NCI-H1694 treated with DMSO at 0.1 percent for 48 hours (cell line): ENCODE measurements at places on chromosomes 6 and 20.

DNA sequence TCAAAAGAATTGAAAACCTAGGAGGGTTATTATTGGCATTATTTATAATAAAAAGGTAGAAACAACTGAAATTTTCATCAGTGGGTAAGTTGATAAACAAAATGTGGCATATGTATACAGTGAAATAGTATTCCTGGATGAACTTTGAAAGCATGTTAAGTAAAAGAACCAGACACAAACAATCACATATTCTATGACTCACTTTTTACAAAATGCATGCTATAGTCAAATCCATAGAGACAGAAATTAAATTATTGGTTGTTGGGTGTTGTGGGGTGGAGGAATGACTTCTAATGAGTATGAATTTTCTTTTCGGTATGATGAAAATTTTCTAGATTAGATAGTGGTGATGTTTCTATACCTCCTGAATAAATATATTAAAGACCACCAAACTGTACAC lies 94.6 kb downstream of the LRRC1 start:
- DNase-seq = no peak

- DNase-seq = no peak
Measured at GRCh38 chr20:17520583-17520982, 10.6 kb downstream of the BFSP1 start.

DNA sequence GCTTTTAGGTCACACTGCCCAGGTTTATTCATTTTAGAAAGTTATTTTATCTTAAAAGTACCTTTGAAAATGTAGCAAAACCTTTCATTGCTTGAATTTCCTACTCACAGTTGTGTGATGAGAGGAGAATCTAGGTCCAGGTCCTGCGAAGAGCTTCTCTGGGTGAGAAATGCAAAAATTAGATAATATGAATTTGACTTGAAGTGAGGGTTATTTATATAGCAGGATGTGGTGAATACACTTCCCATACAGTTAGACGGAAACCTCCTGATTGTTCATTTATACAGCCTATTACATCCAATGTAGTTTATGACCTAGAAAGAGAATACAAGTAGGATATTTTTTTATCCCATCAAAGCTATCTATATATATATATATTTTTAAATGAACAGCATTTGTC lies 30.5 kb downstream of the CDKAL1 start:
- peak; percentile 74 for DNase-seq

DNA sequence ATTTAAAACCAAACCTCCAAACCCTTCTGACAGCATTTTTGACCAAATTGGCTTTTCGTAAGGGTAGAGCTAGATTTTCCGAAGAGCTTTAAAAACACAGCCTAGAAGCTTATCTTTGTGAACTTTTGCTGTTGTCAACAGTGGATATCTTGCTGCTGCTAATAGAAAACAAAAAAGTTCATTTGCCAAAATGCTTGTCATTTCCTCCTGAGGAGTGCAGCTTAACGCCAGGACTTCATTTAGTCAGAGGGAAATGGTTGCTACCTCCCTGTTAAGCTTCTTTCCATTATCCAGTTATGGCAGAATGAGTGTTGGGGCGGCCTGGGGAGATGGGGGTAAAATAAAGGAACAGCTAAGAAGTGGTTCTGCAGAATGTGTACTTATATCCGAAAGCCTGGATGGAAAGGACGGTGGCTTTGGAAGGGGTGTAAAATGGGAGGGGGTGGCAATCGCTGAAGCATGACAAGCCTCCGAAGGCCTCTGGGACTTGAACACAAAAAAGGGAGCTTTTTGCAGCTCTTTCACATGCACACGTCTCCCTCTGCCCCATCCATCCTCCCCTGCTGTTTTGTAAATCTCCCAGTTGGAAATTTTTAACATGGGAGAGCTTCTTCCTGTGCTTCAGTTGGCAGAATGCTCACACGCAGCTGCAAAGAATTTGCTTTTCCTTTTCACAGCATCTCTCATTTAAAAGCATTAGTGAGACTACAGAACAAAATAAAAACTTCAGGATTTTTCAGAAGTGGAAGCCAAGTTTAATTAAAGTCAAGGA lies 22.5 kb downstream of the JARID2 start:
- DNase-seq = no peak

DNA sequence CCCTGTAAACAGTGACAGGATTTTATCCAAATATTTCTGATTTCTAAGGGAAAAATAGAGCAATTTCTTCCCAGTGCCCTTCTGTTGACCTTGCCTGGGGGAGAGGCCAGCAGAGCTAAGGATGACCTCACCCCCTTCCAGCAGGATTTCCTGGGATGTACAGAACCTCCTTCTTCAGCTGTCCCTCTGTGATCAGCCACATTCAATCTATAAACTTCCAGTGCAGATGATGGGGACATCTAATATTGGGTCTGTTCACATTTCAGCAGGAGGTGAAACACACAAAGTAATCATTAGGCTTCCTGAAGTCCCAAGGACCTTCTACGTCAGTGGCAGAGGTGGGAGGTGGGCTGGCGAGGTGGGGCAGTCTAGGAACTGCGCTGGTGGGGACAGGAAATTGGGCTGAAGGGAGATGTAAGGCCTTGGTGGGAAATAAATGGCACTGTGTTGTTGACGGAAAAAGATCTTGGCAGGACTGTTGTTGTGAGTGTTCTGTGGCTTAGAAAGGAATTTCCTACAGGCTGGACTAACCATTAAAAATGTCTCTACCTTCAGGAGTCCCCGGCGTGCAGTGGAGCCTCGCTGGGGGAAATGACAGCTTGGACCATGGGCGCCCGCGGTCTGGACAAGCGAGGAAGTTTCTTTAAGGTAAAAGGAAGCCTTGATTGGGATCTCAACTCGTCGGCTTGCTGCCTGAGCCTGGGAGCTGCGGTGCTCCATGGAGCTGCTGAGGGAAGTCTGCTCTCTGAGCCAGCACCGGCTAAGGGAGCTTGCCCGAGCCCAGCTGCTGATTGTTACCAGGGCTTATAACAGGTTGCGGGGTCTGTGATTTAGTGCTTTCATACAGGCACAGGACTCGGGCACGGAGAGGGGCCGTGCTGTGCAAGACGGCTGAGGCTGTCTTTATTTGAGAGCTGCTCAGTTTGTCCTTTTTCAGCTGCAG lies 127.9 kb upstream of the NAA20 start:
- DNase-seq = no peak

GRCh38 chr20:23159947-23160318 lies 73.8 kb upstream of the CD93 start:
- no peak for DNase-seq

- no peak for DNase-seq
Measured at GRCh38 chr6:155510879-155511278, 55.2 kb upstream of the NOX3 start.

- no peak for DNase-seq
Measured at GRCh38 chr6:121896363-121896762, 460.9 kb downstream of the GJA1 start.

- DNase-seq = peak; percentile 38
Measured at GRCh38 chr6:31079656-31080261, 32.6 kb downstream of the C6orf15 start.

- DNase-seq = no peak
Measured at GRCh38 chr6:82397962-82398692, 34.5 kb downstream of the TPBG start.

- DNase-seq = no peak
Measured at GRCh38 chr6:74167976-74168375, 472.0 kb downstream of the CD109 start.

- DNase-seq = no peak
Measured at GRCh38 chr6:30893001-30893591, 8.8 kb downstream of the DDR1 start.

DNA sequence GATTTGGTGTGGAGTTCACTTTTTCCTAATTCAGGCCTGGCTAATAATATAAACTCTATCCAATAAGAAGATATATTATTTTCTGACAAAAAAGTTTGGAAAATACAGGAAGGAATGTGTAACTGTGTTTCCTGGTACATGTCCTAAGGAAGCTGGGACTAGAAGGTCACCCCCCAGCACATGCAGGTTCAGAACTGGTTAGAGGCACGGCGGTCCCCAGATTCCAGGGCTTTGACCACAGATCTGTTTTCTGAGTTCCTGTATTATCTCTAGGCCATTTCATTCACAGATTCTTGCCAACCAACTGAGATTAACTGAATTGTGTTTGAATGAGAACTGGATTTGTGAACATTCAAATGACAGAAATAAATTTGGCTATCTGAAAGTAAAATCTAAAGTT lies 94.5 kb downstream of the TULP4 start:
- no peak for DNase-seq

GRCh38 chr20:63542031-63542559 lies 4.9 kb upstream of the PTK6 start:
- no peak for DNase-seq

DNA sequence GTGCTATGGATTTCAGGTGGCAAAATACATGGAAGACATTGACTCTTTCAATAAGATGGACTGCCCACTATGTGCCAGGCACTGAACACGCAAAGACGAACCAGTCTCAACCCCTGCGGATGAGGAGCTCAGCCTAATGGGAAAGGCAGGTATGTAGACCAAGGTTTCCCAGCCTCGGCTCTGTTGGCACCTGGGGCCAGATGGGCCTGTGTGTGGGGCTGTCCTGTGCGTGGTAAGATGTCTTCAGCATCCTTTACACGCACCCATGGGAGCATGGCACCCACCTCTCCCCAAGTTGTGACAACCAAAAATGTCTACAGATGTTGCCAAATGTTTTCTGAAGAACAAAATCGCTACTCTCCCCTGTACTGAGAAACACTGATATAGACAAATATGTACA lies 82.6 kb upstream of the FOXQ1 start:
- no peak for DNase-seq

GRCh38 chr6:112296122-112296521 lies 41.8 kb upstream of the LAMA4 start:
- no peak for DNase-seq

DNA sequence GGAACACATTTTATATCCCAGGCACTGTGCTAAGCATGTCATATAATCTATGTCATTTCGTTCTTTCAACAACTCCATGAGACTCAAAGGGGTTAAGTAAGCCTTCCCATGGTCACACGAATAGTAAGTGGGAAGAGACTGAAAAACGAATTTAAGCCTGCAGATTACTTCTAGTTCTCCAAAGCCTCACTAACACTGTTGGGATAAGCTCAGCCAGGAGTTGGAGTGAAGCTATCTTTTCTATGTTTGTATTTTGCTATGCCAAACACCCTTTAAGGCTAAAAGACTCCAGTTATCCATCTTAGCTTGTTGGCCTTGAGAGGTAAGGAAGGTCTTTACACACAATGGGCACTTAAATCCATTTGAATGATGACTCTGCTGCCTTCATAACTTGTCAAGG lies 148.1 kb upstream of the UST start:
- no peak for DNase-seq

GRCh38 chr6:94487371-94487770 lies 1068.0 kb upstream of the EPHA7 start:
- no peak for DNase-seq

GRCh38 chr6:152595499-152595898 lies 41.7 kb downstream of the SYNE1 start:
- no peak for DNase-seq

GRCh38 chr6:10408457-10408856 lies 6.4 kb downstream of the TFAP2A start:
- DNase-seq = no peak

DNA sequence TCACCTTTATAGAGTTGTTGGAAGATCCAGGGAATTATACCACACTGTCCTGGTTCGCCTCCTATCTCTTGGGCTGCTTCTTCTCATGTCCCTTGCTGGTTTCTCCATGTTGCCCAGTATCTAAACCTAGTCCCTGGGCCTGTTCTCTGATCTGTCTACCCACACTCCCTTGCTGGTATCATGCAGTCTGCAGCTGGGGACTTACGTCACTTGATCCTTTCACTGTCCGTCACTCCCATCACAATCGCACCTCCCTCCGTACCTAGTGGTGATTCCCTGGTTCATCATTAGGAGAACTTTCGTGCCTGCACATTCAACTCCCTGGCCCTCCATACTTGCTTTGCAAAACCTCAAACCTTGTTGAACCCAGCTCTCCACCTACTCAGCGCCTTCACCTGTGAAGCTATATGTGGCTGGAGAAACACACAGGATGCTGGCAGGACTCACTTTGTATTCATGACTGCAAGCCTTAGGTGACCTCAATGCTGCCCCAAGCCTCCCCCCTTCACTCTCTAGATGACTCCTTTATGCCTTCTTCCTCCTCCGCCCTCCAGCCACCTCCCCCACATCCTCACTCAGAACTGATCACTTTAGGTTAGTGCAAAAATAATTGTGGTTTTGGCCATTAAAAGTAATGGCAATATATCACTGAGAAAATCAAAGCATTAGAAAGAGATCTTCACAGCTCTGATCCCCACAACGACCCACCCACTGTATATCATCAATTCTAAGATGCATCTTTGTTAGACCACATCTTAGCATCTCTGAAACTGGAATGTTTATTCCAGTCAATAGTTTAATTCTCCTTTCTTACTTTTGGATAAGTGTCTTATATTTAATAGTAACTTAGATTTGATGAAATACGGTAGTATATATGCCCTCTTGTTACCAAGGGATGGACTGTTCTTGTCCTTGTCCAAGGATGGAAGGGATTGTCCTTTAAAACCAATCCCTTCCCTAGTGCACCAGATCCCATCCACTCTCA lies 26.4 kb downstream of the GDAP1L1 start:
- DNase-seq = no peak
